ENCODE measurements at places on chromosomes 5 and 9.

GRCh38 chr5:178314961-178315820, 82.6 kb upstream of the PHYKPL start:
- no peak for DNase-seq
- no peaks in the 10 kb centered on the region for H3K36me3 ChIP-seq
- H3K4me1 ChIP-seq, result peaks cover 40% of the 10 kb centered on the region

- DNase-seq, result no peak
- H3K36me3 ChIP-seq, result no peaks in the 10 kb centered on the region
- H3K4me3 ChIP-seq, result peak overlapping the region; percentile 69
- peaks cover 39% of the 10 kb centered on the region for H3K27me3 ChIP-seq
Measured at GRCh38 chr5:175795959-175796358, 75.4 kb upstream of the CPLX2 start.

- H3K27me3 ChIP-seq, result peaks cover 6% of the 10 kb centered on the region
- no peak overlapping the region for H3K27ac ChIP-seq
- no peak for DNase-seq
Measured at GRCh38 chr9:120107138-120107537, 472.8 kb downstream of the CDK5RAP2 start.

DNA sequence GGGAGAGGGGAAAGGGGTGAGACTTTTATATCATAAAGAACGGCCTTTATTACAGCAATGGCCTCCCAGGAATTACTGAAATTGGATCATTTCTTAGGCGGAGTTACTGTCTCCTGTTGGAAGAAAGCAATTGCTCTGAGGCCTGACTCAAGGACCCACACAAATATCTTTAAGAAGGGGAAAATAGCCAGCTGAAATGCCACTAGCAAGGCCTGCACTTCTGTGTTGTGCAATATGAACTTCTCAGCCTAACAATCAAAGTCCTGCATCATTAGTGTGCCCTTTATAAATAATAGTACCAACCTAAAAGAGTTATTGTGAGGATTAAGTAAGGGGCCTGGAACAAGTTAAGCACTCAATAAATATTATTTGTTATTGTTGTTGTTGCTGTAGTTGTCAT, 30.1 kb upstream of the TRIM32 start:
- H3K4me3 ChIP-seq, result no peak overlapping the region
- DNase-seq, result no peak
- H3K27me3 ChIP-seq, result peaks cover 3% of the 10 kb centered on the region
- no peak overlapping the region for H3K27ac ChIP-seq
- H3K4me1 ChIP-seq, result peaks cover 6% of the 10 kb centered on the region
- H3K36me3 ChIP-seq, result no peaks in the 10 kb centered on the region

- H3K36me3 ChIP-seq, result peaks cover 29% of the 10 kb centered on the region
- peak overlapping the region; percentile 67 for H3K4me3 ChIP-seq
- H3K4me1 ChIP-seq, result peaks cover 62% of the 10 kb centered on the region
Measured at GRCh38 chr9:130824643-130825350, 10.3 kb upstream of the ABL1 start.

DNA sequence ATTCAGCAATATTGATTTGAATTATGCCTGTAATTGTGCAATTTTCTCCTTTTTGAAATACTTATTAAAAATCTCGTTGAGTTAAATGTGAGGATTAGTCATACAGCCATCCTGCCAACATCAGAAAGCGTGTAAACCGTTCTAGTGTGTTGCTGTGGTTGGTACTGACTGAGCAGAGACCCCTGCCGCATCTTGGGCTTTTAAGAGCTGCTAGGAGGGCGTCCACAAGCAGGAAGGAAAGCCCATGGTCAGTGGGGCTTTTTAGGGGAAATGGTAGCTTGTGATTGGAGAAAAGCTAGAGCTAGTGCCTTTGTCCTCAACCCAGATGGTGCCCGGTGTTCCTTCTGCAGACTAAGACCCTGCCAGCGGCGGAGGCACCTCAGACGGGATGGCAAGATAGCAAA, 1.3 kb downstream of the SDHA start:
- peaks cover 2% of the 10 kb centered on the region for H3K27me3 ChIP-seq
- peaks cover 14% of the 10 kb centered on the region for H3K36me3 ChIP-seq
- H3K27ac ChIP-seq, result no peak overlapping the region
- no peak for DNase-seq
- peak overlapping the region; percentile 93 for H3K4me3 ChIP-seq

DNA sequence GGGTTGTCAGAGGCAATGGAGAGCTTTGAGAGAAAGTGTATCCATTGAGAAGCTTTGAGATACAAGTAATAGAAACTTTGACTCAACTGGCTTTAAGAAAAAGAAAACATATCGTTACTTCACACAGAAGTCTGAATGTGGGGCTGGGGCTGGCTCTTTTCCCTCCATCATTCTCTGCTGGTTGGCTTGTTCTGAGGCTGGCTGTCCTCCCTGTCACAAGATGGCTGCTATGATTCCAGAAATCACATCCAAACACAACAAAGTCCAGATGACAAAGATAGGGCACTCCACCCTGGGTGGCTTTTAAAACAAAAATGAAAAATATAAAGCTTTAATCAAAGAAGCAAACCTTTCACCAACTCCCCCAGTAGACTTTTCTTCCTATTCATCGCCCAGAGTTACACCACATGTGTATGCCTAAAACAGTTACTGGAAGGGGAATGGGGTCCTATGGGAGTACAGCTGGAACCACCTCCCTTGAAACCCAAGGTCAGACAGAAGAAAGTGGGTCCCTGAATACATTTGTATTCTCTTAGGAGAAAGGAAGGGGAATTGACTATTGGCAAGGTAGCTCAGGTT, 284.3 kb downstream of the GAS1 start:
- no peaks in the 10 kb centered on the region for H3K36me3 ChIP-seq
- H3K27me3 ChIP-seq, result peaks cover 12% of the 10 kb centered on the region
- H3K4me3 ChIP-seq, result no peak overlapping the region
- peak overlapping the region; percentile 81 for H3K27ac ChIP-seq
- DNase-seq, result no peak
- H3K4me1 ChIP-seq, result peaks cover 3% of the 10 kb centered on the region

DNA sequence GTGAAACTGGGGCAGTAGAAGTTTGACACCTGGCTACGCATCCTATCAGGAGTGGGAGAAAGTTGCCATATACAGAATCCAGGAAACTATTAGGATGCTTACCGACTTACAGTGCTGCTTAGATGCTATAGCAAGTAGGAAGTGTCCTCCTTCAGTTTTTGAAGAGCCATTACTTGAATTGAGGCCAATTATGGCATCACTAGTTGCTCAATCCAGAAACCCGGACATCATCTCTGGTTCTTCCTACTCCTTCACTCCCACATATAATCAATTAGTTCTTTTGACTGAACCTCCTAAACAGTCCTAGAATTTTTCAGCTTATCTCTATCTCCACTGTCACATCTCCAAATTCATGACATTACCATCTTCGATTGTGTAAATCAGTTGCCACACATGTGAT, 41.8 kb upstream of the UGCG start:
- no peak for DNase-seq
- H3K27ac ChIP-seq, result no peak overlapping the region
- H3K36me3 ChIP-seq, result no peaks in the 10 kb centered on the region

- no peaks in the 10 kb centered on the region for H3K4me1 ChIP-seq
- no peaks in the 10 kb centered on the region for H3K27me3 ChIP-seq
- H3K27ac ChIP-seq, result no peak overlapping the region
Measured at GRCh38 chr5:143318833-143319232, 84.7 kb downstream of the NR3C1 start.

DNA sequence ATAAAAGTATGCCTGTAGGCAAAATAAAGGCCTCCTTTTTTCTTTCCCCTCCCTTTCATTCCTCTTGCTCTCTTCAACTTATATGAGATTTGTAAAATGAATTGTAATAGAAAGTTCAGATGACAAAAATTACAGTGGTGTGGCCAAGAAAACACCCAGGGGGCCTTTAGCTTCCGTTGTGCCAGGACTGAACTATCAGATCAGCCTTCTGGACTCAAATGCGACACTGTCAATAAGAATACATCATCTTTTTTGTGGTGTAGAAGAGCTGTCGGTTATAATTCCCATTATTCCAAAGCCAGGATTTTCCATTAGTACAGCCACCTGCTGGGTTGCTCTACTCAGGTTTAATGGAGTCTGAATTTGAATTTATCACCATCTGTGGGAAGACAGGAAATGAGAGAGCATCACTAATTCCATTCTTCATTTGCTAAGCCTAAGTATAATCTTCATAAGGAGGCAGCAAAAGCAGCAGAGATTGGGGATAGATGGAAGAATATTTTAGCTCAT, 443.4 kb downstream of the ANXA1 start:
- no peak overlapping the region for H3K4me3 ChIP-seq
- H3K4me1 ChIP-seq, result no peaks in the 10 kb centered on the region
- H3K27me3 ChIP-seq, result no peaks in the 10 kb centered on the region
- H3K36me3 ChIP-seq, result no peaks in the 10 kb centered on the region
- H3K27ac ChIP-seq, result no peak overlapping the region

DNA sequence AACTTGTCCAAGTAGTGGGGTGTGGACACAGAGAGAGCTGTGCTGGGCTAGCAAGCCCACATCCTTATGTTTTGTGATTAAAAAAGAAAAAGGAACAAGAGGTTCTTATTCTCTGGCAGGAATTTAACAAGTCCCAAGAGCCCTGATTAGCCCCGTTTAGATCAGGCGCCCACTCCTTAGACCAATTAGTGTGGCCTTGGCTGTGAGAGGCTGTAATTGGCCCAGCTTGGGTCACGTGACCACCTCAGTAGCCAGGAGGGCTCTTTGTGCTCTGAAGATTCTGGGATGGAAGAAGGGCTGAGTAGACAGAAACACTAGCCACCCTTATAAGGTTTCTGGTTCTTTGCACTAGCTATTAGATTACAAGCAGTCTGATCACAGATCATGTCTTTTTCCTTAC, 31.1 kb downstream of the GCNT4 start:
- no peaks in the 10 kb centered on the region for H3K36me3 ChIP-seq
- peaks cover 4% of the 10 kb centered on the region for H3K4me1 ChIP-seq
- H3K27me3 ChIP-seq, result no peaks in the 10 kb centered on the region
- DNase-seq, result no peak

DNA sequence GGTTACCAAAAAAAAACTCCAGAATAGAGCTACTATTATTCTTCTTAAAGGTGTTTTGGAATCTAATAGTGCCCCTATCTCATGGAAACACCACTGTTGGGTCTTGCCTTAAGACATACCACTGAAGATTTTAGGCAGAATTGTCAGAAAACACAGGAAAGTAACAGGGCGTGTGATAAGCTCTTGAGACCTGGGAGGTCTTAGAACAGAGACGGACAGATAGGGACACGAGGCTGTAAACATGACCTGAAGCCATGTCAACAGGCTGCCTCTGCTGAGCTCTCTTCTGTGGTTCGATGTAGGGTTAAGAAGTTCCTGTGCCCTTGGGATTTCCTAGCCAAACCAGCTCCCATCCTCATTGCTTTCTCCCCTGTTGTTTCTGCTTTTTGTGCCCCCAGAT, 69.3 kb downstream of the CTSL start:
- H3K4me3 ChIP-seq, result no peak overlapping the region
- DNase-seq, result no peak
- peaks cover 53% of the 10 kb centered on the region for H3K4me1 ChIP-seq
- no peaks in the 10 kb centered on the region for H3K36me3 ChIP-seq

- no peak overlapping the region for H3K4me3 ChIP-seq
- H3K4me1 ChIP-seq, result no peaks in the 10 kb centered on the region
- no peaks in the 10 kb centered on the region for H3K36me3 ChIP-seq
- H3K27me3 ChIP-seq, result no peaks in the 10 kb centered on the region
- no peak for DNase-seq
Measured at GRCh38 chr5:148191010-148191409, 11.8 kb upstream of the SPINK6 start.

GRCh38 chr5:68419637-68420452, 204.3 kb downstream of the PIK3R1 start:
- no peaks in the 10 kb centered on the region for H3K27me3 ChIP-seq
- H3K27ac ChIP-seq, result peak overlapping the region; percentile 76
- DNase-seq, result peak; percentile 66
- peak overlapping the region; percentile 53 for H3K4me3 ChIP-seq

GRCh38 chr5:178284996-178285395, 52.4 kb upstream of the PHYKPL start:
- H3K27me3 ChIP-seq, result peaks cover 30% of the 10 kb centered on the region
- H3K4me1 ChIP-seq, result peaks cover 51% of the 10 kb centered on the region
- no peaks in the 10 kb centered on the region for H3K36me3 ChIP-seq
- no peak for DNase-seq

GRCh38 chr9:117104716-117105495, 310.0 kb downstream of the ASTN2 start:
- H3K27me3 ChIP-seq, result peaks cover 2% of the 10 kb centered on the region
- no peak overlapping the region for H3K27ac ChIP-seq
- no peak for DNase-seq
- H3K4me3 ChIP-seq, result no peak overlapping the region

- peak; percentile 56 for DNase-seq
- H3K36me3 ChIP-seq, result peaks cover 16% of the 10 kb centered on the region
- no peak overlapping the region for H3K27ac ChIP-seq
- H3K4me1 ChIP-seq, result peaks cover 11% of the 10 kb centered on the region
Measured at GRCh38 chr5:179795049-179795862, 1.5 kb downstream of the LTC4S start.

DNA sequence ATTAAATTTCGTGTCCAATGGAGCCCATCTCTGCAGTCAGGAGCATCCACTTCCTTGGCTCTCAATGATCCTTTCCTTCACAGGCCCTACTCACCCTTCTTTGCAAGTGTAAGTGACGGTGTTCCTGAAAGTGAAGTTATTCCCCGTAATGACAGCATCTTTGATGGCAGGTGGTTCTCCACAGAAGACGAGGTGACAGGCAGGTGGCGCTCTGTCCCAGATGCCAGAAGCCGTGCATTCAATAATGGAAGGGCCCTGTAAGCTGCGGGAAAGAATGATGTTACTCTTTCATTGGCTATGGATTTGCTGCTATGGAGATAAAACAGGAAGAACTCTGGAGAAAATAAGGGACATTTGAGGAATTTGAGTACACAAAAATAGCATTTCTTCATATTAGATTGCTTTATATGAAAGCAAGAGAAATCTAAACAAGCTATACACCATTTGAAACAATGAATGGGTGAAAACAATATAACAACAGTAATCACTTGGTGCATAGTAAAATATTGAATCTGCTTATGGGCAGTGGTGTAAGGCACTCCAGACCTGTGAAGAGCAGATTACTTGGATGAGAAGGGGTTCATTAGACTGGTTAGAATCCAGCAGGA, 89.9 kb upstream of the TXNDC8 start:
- no peaks in the 10 kb centered on the region for H3K4me1 ChIP-seq
- no peaks in the 10 kb centered on the region for H3K36me3 ChIP-seq
- no peak overlapping the region for H3K4me3 ChIP-seq
- H3K27ac ChIP-seq, result no peak overlapping the region

- DNase-seq, result no peak
- no peaks in the 10 kb centered on the region for H3K4me1 ChIP-seq
Measured at GRCh38 chr9:3458806-3459475, 66.9 kb downstream of the RFX3 start.

GRCh38 chr5:54628050-54628449, 110.5 kb downstream of the SNX18 start:
- H3K27ac ChIP-seq, result no peak overlapping the region
- peak; percentile 18 for DNase-seq
- H3K4me3 ChIP-seq, result no peak overlapping the region
- H3K27me3 ChIP-seq, result peaks cover 6% of the 10 kb centered on the region
